ENCODE measurements at places on chromosomes 5 and 9. TPM values are rescaled to one million over a fixed set of nuclear protein-coding genes. Genes with fewer than 3 reads are reported as not detected.

PAEP gene
- not detected for total RNA-seq

MXD3 gene
- 30.7 TPM for total RNA-seq

HMGCR gene
- total RNA-seq = 18.4 TPM

CREBRF gene
- 2.7 TPM for total RNA-seq

SLC6A7 gene
- total RNA-seq = not detected

SCGB3A1 gene
- total RNA-seq = not detected

POU5F2 gene
- 0.13 TPM for total RNA-seq

ANKRD34B gene
- total RNA-seq = not detected

TAS2R1 gene
- total RNA-seq = not detected

C5orf58 gene
- not detected for total RNA-seq

ACER2 gene
- 1.3 TPM for total RNA-seq

RAI14 gene
- 52.1 TPM for total RNA-seq

OTP gene
- 0.24 TPM for total RNA-seq

SPINK13 gene
- not detected for total RNA-seq

INSYN2B gene
- total RNA-seq = 14.7 TPM

TICAM2 gene
- 4.9 TPM for total RNA-seq

IL4 gene
- not detected for total RNA-seq

KIF12 gene
- under 0.01 TPM for total RNA-seq

PLEKHG4B gene
- total RNA-seq = 0.39 TPM

GMCL2 gene
- total RNA-seq = not detected

CDC25C gene
- total RNA-seq = 11.1 TPM

CFAP157 gene
- 0.08 TPM for total RNA-seq

APBA1 gene
- 1.1 TPM for total RNA-seq

HTR1A gene
- not detected for total RNA-seq

C7 gene
- total RNA-seq = 3.1 TPM

SH3TC2 gene
- 0.52 TPM for total RNA-seq

Data from epithelial cell of alveolus of lung (primary cell).